ENCODE measurements at places on chromosomes 2 and 18. TPM values are rescaled to one million over a fixed set of nuclear protein-coding genes. Genes with fewer than 3 reads are reported as not detected.

The CRYGD gene
- total RNA-seq, result not detected

GRCh38 chr2:26290001-26290400 lies 45.3 kb downstream of the HADHB start:
- no peaks in the 10 kb centered on the region for H3K27me3 ChIP-seq
- no peaks in the 10 kb centered on the region for H3K36me3 ChIP-seq
- no peak overlapping the region for H3K27ac ChIP-seq
- no peak for DNase-seq
- H3K4me3 ChIP-seq, result no peak overlapping the region

- peaks cover 2% of the 10 kb centered on the region for H3K4me1 ChIP-seq
- DNase-seq, result no peak
- H3K4me3 ChIP-seq, result no peak overlapping the region
- no peaks in the 10 kb centered on the region for H3K27me3 ChIP-seq
Observed at GRCh38 chr18:62844850-62845643, 129.7 kb downstream of the PHLPP1 start.

GRCh38 chr18:14124689-14125088 lies 7.5 kb downstream of the ZNF519 start:
- no peak overlapping the region for H3K27ac ChIP-seq
- H3K36me3 ChIP-seq, result peaks cover 5% of the 10 kb centered on the region
- no peak for DNase-seq
- no peak overlapping the region for H3K4me3 ChIP-seq
- no peaks in the 10 kb centered on the region for H3K27me3 ChIP-seq

DNA sequence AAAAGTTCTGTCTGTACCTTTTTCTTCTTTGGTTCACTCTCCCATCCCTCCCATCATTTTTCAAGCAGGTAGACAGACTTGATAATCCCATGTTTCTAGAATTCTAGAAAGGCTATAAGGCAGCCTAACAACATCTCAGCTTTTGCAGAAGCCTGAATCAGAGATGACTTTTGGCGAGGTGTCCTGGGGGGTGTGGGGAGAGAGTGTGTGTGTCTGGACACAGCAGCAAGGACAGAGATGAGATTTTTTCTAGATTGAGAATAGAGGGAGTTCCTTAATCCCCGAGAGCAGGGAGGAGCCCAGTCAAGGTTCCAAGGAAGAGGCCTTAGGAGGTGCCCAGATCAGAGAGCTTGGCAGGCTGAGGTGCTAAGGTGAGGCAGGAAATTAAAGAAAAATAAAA lies 22.0 kb upstream of the LAPTM4A start:
- no peak overlapping the region for H3K27ac ChIP-seq
- H3K27me3 ChIP-seq, result peaks cover 14% of the 10 kb centered on the region
- no peak for DNase-seq
- H3K36me3 ChIP-seq, result no peaks in the 10 kb centered on the region
- H3K4me3 ChIP-seq, result no peak overlapping the region
- H3K4me1 ChIP-seq, result no peaks in the 10 kb centered on the region

DNA sequence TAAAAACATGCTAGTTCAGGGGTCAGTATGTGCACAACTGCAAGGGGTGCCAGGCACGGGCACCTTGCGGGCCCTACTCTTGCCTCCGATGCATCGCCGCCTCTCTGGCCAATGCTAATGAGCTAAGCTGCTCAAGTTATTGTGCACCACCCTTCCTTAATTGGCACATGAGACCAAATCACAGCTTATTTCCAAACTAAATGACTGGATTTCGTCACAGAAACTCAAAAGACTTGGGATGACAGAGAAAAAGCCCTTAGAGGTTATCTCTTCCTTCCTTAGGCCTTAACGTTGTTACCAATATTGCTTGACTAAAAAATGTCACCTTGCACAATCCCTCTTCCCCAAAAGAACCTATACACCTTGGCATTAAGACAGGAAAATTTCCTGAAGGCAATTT lies 7.7 kb downstream of the RNF149 start:
- no peak overlapping the region for H3K4me3 ChIP-seq
- DNase-seq, result no peak
- H3K36me3 ChIP-seq, result no peaks in the 10 kb centered on the region
- H3K4me1 ChIP-seq, result peaks cover 86% of the 10 kb centered on the region
- no peaks in the 10 kb centered on the region for H3K27me3 ChIP-seq
